ENCODE measurements at places on chromosomes 5 and 9. TPM values are rescaled to one million over a fixed set of nuclear protein-coding genes. Genes with fewer than 3 reads are reported as not detected.

- DNase-seq = no peak
These were observed 86.2 kb downstream of the GCNT1 start for GRCh38 chr9:76545191-76545590.

- DNase-seq = no peak
These were observed 15.0 kb upstream of the SCGB3A1 start for GRCh38 chr5:180606215-180606785.

The GRXCR2 gene
- total RNA-seq = not detected

- DNase-seq = peak; percentile 45
These were observed 55.8 kb upstream of the PTCH1 start for GRCh38 chr9:95572381-95573151.

DNA sequence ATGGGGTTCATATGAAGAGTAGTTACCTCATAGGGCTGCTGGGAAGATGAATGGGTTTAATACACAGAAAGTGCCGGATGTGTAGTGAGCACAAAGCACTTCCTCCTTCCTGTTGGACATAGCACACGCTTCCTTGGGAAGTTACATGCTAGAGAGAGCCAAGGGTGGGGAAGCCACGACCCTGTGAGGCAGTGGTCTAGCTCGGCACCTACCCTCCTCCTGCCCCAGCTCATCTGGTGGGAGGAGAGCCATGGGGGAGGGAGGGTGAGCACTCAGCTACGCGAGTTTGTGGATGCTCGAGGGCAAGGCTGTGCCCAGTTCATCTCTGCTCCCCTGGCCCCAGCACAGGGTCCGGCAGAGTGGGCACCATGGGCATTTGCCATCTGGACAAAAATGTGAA, 43.6 kb upstream of the NEK6 start:
- no peak for DNase-seq

DNA sequence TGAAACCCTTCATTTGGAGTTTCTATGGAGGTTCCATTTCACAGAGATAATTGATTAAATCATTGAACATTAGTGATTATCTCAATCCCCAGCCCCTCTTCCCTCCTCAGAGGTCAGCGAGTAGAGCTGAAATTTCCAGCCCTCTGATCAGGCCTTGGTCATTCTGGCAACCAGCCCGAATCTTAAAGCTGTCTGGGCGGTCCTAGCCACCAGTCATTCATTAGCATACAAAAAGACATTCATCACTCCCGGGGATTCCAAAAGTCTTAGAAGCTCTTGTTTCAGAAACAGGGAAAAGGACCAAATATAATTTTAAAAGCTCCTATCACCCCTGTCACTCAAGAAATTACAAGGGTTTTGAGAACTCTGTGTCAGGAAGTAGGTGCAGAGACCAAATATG, 41.3 kb downstream of the ZNF474 start:
- DNase-seq = peak; percentile 70

The PLCXD3 gene
- total RNA-seq = 0.20 TPM

The PGGT1B gene
- total RNA-seq = 9.0 TPM

- no peak for DNase-seq
These were observed 25.2 kb downstream of the CCL28 start for GRCh38 chr5:43386960-43387362.

DNA sequence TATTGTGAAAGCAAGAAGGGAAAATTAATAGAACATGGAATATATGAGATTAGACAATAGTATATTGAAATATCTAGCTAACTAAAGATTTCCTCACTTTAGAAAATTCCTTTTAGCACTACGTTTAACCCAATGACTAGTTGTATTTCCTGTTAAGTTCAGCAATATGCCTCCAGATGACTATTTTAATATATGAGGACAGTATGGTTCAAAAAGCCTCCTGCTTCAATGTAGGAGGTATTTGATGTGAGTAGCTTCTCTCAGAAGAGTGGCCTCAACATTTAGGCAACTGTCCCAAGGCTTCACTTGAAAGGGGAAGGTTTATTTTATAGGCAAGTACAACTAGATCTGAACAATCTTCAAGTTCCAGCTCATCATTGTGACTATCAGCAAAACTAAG, 2.0 kb upstream of the MEF2C start:
- no peak for DNase-seq

GRCh38 chr9:35728041-35728971, 3.7 kb downstream of the TLN1 start:
- peak; percentile 91 for DNase-seq

- DNase-seq = no peak
These were observed 46.7 kb upstream of the UBQLN1 start for GRCh38 chr9:83754383-83754977.

DNA sequence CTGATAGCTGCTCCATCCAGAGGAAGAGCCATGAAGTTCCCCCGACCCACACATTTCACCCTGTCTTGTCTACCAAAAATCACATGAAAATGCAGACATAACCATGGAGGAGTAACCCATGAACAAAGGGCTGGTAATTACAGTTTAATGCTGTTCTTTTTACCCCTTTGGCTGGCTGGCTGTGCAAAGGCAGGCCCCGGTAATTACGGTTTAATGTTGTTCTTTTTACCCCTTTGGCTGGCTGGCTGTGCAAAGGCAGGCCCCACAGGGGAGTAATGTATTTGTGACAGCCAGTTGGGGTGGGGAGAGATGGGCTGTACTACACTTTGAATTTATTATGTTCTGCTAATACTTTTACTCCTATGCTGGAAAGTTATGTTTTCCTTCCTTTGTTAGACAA, 41.7 kb downstream of the PIK3R1 start:
- no peak for DNase-seq

DNA sequence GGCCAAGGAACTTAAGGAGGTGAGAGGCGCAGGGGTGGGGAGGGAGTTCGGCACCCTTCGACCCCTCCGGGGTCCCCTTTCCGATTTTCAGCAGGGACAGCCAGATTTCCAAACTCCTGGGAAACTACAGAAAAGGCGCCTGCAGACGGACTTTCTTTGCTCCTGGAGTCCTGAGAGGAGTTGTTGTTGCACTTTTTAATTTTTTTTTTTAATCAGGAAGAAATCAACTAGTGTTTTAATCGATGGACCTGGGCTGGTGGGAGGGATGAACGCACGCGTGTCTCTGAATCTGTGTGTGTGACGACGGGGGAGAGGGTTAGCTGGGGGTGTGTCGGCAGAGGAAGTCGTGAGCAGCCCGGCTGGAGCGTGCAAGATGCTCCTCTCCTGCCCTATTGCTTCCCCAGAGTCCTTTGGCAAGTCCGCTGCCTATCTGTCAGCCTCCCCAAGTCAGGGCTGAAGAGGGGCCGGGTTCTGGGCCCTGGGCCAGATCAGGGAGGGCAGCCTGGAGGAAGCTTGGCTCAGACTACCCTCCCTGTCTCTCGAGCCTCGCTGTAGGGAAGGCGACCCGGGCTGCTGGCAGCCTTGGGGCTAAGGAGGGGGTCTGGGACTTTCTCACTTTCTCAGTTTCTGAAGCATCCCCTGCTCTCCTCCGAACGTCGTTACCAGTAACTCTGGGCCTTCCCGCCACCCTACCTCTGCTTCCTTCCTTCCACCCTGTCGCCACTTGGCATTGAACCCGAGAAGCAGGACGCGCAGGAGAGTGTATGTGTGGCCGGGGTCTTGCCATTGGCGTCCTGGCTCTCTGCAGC, 731 bp downstream of the PRR16 start:
- peak; percentile 53 for DNase-seq

- no peak for DNase-seq
These were observed 21.8 kb downstream of the MTMR12 start for GRCh38 chr5:32290922-32291321.

The PGM5 gene
- total RNA-seq = 0.36 TPM

The AIF1L gene
- 0.72 TPM for total RNA-seq

The PALM2AKAP2 gene
- 31.7 TPM for total RNA-seq

DNA sequence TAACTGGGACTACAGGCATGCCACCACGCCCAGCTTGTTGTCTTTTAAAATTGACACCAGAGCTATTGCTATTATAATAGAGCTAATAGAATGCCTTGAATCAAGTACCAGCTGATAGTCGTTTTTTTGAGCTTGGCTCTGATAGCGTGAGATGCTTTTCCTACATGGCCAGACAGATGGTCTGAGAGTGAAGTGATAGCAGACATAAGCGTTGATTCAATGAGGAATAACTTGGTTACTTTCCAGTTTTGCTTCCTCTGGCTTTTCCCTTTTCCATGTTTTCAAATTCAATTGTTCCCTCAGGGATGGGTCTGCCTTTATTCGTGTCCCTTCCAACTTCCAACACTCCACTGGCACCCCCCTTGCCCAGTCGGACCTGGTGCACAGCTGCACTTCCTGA, 15.4 kb downstream of the AGXT2 start:
- DNase-seq = no peak

The FANCG gene
- 28.2 TPM for total RNA-seq

DNA sequence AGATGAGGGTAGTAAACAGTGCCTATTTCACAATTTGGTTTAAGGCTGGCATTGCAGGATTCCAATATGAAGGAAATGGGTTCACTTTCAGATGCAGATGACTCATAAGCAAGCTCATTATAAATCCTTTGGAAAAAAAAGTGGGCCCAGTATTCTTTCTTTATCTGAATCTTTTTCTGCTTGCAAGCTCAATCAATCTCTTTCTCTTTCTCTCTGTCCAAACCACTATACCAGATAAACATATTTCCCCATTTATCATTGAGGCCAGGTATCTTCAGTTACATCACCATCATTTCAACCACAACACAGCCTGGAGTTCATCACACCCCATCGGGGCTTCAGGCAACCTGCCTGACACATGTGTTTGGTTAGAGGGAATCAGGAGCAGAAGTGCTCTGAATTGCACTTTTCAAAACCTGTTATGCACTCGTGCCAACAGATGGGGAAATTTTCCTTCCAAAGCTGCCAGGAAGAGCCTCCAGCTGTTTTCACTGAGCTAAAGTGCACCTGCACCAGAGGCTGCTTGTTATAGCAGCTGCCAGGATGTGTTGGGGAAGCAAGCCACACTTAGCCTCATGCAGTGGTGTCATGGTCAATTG, 30.0 kb upstream of the MAMDC2 start:
- DNase-seq = peak; percentile 82

GRCh38 chr5:110545716-110546115, 180.8 kb downstream of the TMEM232 start:
- DNase-seq = no peak

The TBC1D2 gene
- 1.7 TPM for total RNA-seq

Data from RPMI7951 (cell line).